Esophagus muscularis mucosa (tissue), 4 donors: ENCODE measurements at places on chromosomes 5 and 9.

DNA sequence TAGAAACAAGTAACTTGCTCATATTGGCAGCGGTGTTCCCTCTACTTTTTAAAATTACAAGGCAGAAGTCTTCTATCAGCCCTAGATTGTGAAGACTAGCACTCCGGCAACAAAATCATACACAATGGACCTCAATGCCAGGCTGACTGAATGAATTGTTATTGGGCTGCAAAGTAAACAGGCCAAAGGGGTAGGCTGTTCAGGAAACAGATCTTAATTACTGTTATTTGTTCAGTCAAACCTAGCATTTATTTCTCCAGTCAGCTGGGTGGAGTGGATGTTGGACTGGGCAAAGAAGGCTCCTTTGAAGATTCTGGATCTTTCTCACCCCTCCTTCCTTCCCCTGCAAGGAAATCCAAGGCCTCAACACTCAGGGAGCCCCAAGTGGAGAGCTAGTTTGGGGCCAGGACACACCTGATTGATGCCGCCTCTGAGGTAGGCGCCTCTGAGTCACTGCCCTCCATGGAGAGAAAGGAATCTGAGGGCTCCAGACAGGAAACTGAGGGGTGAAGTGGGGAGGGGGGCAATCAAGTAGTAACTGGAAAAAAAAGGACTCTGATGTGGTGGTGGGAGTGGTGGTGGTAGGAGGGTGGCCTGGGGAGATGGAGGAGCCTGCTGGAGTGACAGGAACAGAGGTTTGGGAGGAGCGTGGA, 35.5 kb downstream of the SERINC5 start:
- DNase-seq = no peak

GRCh38 chr9:131610231-131610761, 65.0 kb downstream of the PRRT1B start:
- DNase-seq = no peak

- DNase-seq = no peak
These were observed 448 bp upstream of the GPRIN1 start for GRCh38 chr5:176610435-176610773.

DNA sequence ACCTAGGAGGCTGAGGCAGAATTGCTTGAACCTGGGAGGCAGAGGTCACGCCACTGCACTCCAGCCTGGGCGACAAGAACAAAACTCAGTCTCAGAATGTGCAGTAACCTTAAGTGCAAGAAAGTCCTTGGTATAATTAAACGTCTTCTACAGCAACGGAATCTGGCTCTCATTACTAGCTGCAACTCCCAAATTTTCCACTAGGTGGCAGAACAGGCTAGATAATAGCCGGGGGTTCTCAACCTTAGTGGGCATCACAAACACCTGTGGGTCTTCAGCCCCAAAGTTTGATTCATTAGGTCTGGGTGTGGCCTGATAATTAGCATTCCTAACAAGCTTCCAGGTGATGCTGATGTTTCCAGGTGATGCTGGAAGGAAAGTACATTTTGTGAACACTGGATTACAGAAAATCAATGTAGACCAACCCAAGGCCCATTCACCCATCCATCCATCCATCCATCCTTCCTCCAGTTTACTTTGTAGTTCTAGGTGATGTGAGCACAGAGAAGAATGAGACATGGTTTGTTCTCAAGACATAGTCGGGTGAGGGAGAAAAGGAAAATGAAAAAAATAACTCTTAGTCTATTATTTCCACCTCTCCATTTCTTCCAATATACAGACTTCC, 37.3 kb downstream of the FBXW2 start:
- peak; percentile 93 for DNase-seq
